Activated T-helper 1 cell treated with Interleukin-2 at 50 U/mL for 16 hours (primary cell): ENCODE measurements at places on chromosomes 3 and 15.
A peak's percentile ranks its signal among the peaks of the same experiment; 100 is the strongest.

DNA sequence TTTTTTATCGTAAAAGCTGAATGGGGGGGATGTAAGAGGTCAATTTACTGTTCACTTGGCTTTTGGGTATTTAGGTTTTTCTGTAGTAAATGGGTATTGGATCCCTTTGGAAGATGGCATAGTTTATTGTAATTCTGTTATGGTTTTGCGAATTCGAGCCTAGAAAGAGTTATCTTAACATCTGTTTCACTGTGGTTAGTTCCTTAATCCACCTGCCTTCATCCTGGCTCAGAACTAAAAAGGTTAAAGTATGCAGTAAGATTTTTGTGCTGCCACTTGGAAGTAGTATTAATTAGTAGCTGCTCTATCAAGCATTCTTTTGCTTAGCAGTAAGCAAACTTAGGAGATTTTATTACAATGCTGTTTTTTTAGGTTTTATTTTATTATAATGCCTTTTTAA is 62.4 kb downstream of the ARIH1 start:
- no peak for DNase-seq

GRCh38 chr3:115004201-115005140 is 142.6 kb downstream of the ZBTB20 start:
- no peak for DNase-seq

- no peak for DNase-seq
Measured at GRCh38 chr3:148494451-148494850, 203.3 kb upstream of the AGTR1 start.

DNA sequence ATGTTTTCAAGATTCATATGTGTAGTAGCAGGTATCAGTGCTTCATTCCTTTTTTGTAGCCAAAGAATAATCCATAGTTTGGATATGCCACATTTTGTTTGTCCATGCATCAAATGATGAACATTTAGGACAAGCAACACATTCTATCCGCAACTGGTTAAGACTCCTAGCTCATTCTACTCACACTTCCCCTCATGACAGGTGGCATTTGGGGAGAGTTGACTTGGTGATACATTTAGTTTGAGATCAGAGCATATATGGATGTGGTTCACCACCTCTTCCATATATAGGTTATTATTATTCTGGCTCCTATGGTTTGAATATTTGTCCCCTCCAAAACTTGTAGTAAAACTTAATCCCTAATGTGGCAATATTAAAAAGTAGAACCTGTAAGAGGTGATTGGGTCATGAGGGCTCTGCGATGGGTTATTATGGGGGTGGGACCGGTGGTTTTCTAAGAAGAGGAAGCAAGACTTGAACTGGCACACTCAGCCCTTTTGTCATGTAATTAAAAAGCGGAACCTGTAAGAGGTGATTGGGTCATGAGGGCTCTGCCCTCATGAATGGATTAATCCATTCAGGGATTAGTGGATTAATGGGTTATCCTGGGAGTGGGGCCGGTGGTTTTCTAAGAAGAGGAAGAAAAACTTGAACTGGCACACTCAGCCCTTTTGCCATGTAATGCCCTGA is 75.3 kb upstream of the HRH1 start:
- no peak for DNase-seq

- no peak for DNase-seq
Measured at GRCh38 chr15:100713163-100713867, 110.9 kb downstream of the ASB7 start.

- DNase-seq, result no peak
Measured at GRCh38 chr3:140499114-140499757, 178.6 kb upstream of the TRIM42 start.

- DNase-seq, result no peak
Measured at GRCh38 chr3:70065696-70066253, 66.2 kb downstream of the SAMMSON start.

DNA sequence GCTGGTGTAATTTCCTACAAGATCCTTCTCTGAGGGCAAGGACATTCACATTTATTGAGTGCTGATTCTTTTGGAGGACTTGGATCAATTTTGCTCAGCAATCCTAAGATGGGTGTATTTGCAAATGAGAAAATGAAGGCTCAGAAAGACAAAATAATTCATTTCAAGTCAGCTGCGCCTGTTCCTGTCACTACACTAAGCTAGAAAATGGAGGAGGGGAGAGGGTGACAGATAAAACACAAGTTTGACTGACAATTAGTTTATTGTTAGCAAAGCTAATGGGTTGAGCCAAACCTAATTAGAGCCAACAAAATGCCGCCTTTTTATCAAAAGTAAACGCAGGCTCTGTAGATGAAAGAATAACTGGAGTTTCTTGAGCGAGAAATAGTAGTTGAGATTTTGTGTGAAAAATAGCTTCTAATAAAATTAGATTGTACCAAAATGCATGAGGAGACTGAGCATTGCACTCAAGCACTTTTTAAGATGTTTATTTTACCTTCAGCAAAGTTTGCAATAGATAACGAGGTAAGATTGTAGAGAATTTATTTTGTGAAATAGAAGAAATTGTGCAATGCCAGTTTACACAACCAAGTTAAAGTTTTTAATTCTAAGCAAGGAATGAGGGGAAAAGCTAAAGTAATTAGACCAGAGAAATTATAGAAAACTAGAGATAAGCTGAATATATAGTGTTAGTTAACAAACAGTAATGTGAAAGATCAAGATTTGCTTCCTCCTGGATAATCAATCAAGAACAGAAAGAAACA is 39.6 kb upstream of the SECISBP2L start:
- no peak for DNase-seq

DNA sequence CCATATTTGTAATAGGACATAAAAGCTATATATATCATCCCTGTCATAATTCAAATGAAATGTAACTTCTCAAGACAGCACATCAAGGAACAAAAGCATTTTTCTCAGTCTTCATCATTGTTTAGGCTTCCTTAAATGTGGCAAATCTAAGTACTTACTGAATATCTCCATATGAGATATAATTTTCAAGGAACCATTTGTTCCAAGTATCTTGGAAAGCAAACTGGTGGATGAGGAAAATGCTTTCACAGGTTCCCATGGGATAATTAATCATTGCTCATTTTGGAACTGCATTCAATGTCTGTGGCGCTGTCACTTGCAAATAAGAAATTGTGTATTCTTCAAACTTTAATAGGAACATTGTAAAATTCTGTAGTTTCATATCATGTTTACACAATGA is 52.6 kb upstream of the ZNF385D start:
- DNase-seq, result no peak

GRCh38 chr3:158909870-158910269 is 108.0 kb downstream of the MFSD1 start:
- DNase-seq, result no peak

GRCh38 chr3:124850633-124851032 is 36.5 kb downstream of the ITGB5 start:
- DNase-seq, result no peak

GRCh38 chr15:58992181-58992580 is 4.7 kb downstream of the RNF111 start:
- no peak for DNase-seq

DNA sequence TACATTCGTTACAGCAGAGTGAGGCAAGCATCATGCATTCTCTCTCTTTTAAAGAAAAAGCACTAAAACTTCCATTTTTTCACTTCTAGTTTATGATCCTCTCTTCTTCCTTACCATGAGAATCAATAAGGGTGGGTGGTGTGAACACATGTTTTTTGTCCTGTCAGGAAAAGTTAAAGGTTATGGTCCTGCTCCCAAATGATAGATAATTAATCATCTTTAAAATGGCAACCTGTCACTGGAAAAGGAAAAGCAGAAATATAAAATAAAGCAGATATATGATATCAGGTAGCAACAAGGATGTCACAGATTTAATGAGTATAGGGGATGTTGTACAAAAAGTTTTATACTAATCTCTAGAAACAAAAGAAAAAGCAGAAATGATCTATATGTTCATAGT is 56.4 kb upstream of the PHLDB2 start:
- no peak for DNase-seq

GRCh38 chr15:69424748-69425413 is 10.7 kb downstream of the KIF23 start:
- DNase-seq, result no peak

DNA sequence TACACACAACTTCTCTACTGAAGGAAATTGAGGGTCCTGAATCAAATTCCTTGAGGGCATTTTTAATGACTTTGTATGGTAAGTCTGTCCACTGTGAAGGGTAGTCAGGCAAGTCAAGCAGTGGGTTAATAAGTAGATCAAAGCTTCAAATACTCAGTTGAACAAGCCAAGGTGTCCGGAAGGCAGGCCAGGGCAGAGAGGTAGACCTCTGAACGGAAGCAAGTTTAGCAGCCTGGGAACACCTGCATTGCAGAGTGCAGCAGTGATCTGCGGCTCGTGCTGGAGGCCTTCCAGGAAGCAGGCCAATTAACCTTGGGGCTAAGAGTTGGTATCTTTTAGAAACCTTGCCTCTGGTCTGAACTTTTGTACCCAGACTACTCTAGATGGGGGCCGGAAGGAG is 143.8 kb downstream of the LRTM1 start:
- no peak for DNase-seq

DNA sequence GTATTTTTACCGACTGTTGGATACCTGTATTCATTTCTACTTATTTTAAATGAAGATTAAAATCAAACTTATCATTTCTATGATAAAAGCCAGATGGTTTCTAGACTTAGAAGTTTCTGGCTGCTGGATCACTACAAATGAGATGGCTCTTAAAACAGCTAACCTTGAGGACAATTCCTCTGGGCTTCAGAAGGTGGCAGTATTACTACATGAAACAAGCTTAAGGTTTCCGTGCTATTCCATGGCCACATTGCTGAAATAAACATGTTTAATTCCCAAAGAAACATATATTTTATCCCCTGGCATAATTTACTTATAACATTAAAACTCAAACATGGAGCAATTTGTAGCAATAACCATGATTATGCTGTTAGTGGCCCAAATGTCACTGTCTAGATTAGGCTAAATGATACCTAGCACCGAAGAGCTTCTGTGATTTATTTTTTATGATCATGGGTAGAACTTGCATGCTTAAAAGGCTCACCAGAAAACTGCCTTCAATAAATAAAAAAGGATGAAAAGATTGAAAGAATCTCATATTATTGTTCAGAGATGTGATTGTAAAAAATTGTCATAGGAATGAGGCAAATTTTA is 204.0 kb upstream of the NANOGP8 start:
- no peak for DNase-seq

- DNase-seq, result no peak
Measured at GRCh38 chr3:33401781-33402180, 38.4 kb downstream of the UBP1 start.

GRCh38 chr15:74768771-74769342 is 13.0 kb upstream of the CSK start:
- peak; percentile 54 for DNase-seq

DNA sequence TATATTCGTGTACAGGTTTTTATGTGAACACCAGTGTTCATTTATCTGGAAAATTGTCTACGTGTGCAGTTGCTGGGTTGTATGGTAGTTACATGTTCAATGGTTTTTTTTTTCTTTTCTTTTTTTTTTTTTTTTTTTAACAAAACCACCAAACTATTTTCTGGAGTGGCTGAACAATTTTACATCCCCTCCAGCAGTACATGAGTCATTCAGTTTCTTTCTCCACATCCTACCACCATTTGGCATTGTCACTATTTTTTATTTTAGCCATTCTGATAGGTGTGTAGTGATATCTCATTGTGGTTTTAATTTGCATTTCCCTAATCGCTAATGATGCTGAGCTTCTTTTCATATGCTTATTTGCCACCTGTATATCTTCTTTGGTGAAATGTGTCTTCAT is 256.3 kb upstream of the EOMES start:
- no peak for DNase-seq

- DNase-seq, result no peak
Measured at GRCh38 chr3:58150810-58151199, 60.0 kb downstream of the DNASE1L3 start.

DNA sequence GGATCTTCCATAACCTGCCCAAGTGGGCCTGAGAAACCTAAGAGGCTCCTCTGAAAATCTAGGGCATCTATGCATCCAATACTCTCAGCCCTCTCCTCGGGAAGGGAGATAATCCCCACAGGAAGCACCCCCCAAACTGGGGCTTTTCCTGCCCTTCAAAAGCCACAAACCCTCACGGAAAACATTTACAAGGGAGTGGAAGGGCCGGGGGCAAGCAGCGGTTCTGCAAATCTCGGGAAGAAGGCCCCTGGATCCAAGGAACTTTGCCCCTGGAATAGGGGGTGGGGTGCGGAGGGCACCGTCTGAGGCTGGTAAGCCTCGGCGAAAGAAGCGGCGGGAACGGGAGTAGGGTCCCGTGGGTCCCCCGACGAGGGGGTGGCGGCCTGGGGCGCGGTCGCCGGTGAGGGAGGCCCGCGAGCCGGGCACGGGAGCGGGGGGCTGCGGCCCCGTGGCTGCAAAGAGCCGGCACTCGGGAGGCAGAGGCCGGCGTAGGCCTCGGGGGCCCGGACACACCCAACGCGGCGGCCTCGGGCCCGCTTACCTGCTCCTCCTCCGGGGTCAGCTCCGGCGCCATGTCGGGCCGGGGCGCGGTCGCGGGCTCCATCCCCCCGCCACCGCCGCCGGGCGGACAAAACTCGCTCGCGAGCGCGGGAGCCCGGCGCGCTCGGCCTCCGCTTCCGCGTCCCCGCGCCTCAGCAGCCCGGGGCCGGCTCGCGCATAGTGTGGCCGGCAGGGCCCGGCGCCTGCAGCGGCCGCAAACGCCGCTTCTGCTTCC is 755 bp downstream of the PTPN9 start:
- peak; percentile 14 for DNase-seq

DNA sequence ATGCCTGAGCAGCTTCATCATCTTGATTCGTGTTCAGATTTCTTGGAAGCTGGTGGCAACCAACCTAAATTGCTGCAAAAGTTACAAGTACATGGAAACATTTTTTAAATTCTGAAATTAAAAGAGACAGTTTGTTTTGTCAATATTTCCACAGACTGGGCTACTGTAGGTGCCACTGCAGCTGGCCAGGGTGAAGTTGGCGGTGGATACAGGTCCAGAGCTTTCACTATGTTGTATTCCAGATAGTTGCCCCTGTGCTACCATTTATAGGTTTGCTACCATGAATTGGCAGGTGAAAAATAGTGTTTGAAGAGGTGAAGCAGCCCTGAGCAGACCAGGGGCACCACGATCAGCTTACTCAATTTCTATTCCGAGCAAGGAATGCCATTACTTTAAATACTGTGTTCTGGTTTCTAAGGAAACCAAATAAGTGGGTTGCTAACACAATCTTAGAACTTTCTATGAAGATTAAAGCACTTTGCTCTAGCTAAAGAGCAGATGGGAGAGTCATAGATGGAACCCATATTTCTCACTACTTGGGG is 21.2 kb upstream of the SHC4 start:
- DNase-seq, result no peak

- DNase-seq, result no peak
Measured at GRCh38 chr15:27934782-27935181, 164.3 kb downstream of the OCA2 start.

- DNase-seq, result peak; percentile 8
Measured at GRCh38 chr3:127590282-127590592, 296 bp downstream of the TPRA1 start.

DNA sequence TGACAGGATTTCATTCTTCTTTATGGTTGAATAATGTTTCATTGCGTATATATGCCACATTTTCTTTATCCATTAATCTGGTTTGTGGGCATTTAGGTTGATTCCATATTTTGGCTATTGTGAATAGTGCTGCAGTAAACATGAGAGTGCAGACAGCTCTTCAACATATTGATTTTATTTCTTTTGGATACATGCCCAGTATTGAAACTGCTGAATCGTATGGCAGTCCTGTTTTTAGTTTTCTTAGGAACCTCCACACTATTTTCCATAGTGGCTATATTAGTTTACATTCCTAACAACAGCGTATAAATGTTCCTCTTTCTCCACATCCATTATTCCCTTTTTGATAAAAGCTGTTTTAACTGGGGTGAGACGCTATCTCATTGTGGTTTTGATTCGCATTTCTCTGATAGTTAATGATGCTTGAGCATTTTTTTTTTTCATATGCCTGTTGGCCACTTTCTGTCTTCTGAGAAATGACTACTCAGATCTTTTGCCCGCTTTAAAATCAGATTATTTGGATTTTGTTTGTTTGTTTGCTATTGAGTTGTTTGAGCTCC is 21.7 kb downstream of the AQP9 start:
- no peak for DNase-seq
